ENCODE measurements at places on chromosomes 3 and 15. TPM values are rescaled to one million over a fixed set of nuclear protein-coding genes. Genes with fewer than 3 reads are reported as not detected.

Gene STXBP5L
- not detected for total RNA-seq

Gene CHAC1
- 4.5 TPM for total RNA-seq

Gene PATL2
- 16.9 TPM for total RNA-seq

Gene AADACL2
- total RNA-seq, result not detected

Gene SPATA12
- total RNA-seq, result not detected

Gene MORC1
- total RNA-seq, result not detected

Gene GRK7
- total RNA-seq, result not detected

Gene GOLGA8J
- total RNA-seq, result not detected

Gene RHOA
- total RNA-seq, result 425 TPM

Gene ZBED2
- 546 TPM for total RNA-seq

Gene CPN2
- not detected for total RNA-seq

Gene ISLR
- total RNA-seq, result not detected

Gene DUOX1
- total RNA-seq, result 0.37 TPM

Gene ZCWPW2
- total RNA-seq, result 0.16 TPM

Gene ZBBX
- total RNA-seq, result not detected

Gene GAP43
- total RNA-seq, result not detected

Gene PLSCR1
- total RNA-seq, result 65.1 TPM

Gene KNG1
- total RNA-seq, result not detected

Gene GPR27
- total RNA-seq, result 0.62 TPM

Gene CLDN16
- total RNA-seq, result not detected

Gene SPTBN5
- 0.90 TPM for total RNA-seq

Gene POLQ
- 23.8 TPM for total RNA-seq

Gene TM4SF4
- not detected for total RNA-seq

Gene SAMMSON
- not detected for total RNA-seq

Gene MGLL
- total RNA-seq, result 6.6 TPM

Gene ARID3B
- 41.2 TPM for total RNA-seq

Gene ZNF860
- total RNA-seq, result 1.8 TPM

Gene BSN
- 0.09 TPM for total RNA-seq

Gene ACP3
- total RNA-seq, result not detected

Gene IGSF11
- total RNA-seq, result not detected

Gene FETUB
- not detected for total RNA-seq

Gene CCR4
- total RNA-seq, result 241 TPM

Gene PLSCR5
- not detected for total RNA-seq

Gene TM6SF1
- 3.3 TPM for total RNA-seq

Gene ABHD2
- total RNA-seq, result 57.2 TPM

Gene SGO1
- total RNA-seq, result 20.8 TPM

Gene WDR93
- total RNA-seq, result not detected

Gene CLDN18
- total RNA-seq, result not detected

Gene PRR20G
- total RNA-seq, result not detected

Gene SPINT1
- total RNA-seq, result 22.5 TPM

Gene GOLGA8N
- total RNA-seq, result 6.9 TPM

Gene NR1I2
- total RNA-seq, result 0.11 TPM

Gene SENP5
- total RNA-seq, result 43.9 TPM

Gene FAM240A
- total RNA-seq, result not detected

Gene HDAC11
- 1.7 TPM for total RNA-seq

Gene ALS2CL
- 0.44 TPM for total RNA-seq

Gene FOXL2NB
- total RNA-seq, result not detected

Gene ZBTB47
- 0.44 TPM for total RNA-seq

Gene CHRNA7
- 0.25 TPM for total RNA-seq

Gene MITF
- total RNA-seq, result 0.07 TPM

Gene LRRC15
- total RNA-seq, result not detected

Gene ANKRD34C
- total RNA-seq, result not detected

Gene ITIH1
- not detected for total RNA-seq

Gene FANCD2
- 54.4 TPM for total RNA-seq

Gene SLC22A14
- total RNA-seq, result not detected

Gene HRG
- total RNA-seq, result not detected

Gene UQCC5
- 16.4 TPM for total RNA-seq

Data from activated T-helper 2 cell treated with anti-CD3 and anti-CD28 coated beads, Interferon-gamma antibody, Interleukin-2, Interleukin-4, amounts not matched to agents 10 μg/mL and 5 μg/mL and 100 μg/mL, durations not matched to agents 14 hours and 24 hours and 36 hours (primary cell).